ENCODE measurements at places on chromosomes 3 and 15.
A peak's percentile ranks its signal among the peaks of the same experiment; 100 is the strongest.

- no peak for DNase-seq
Observed at GRCh38 chr3:170660139-170660538, 74.3 kb upstream of the SLC7A14 start.

DNA sequence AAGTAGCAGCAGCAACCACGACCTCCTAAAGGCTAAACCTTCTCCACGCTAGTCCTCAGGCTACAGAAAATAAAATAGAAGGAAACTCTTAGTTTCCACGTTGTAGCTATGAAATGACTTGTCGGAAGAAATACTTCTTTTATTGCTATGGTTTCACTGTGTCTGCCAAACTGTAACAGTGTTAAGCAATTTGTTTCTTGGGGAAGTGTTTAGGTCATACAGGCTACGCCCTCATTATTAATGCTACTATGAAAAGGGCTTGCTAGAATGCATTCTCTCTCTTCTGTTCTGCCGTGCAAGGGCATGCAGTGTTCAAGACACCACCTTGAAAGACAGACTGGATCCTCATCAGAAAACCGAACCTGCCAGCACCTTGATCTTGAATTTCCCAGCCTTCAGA lies 462.7 kb downstream of the PLOD2 start:
- DNase-seq, result no peak

DNA sequence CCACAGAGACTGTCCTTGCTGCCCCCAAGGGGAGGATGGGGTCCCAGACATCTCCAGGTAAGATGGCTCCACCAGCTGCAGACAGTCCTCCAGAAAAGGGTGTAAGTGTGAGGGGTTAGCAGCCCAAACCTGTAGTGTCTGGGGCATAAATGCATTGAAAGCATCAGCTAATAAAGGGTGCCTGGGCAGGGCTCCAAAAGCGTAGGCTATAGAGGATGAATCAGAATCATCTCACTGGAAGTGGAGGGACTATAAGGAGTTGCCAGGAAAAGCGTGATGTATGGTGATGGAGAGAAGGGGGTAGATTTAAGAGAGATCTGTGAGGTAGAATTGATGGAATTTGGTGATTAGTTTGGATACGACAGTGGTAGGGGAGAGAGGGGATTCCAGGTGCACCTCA lies 79.9 kb upstream of the ONECUT1 start:
- DNase-seq, result no peak

GRCh38 chr3:185968168-185968567 lies 30.4 kb upstream of the TRA2B start:
- DNase-seq, result no peak

DNA sequence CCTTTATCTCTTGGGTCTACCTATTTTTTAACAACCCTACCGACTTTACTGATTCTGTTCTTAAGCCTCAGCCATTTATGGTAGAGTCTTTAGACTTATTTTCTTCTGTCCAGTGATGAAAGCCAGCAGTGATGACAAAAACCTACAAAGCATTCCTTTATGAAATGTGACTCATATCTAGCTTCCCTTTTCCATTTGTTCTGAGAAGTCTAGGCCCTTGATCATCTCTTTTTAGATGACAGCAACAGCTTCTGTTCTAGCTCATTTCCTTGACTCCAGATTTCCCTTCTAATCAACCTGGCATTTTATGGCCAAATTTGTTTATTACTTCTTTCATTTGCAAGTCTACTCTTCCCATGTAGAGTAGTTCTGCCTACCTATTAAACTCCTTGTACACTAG lies 36.1 kb downstream of the CFAP44 start:
- peak; percentile 61 for DNase-seq

DNA sequence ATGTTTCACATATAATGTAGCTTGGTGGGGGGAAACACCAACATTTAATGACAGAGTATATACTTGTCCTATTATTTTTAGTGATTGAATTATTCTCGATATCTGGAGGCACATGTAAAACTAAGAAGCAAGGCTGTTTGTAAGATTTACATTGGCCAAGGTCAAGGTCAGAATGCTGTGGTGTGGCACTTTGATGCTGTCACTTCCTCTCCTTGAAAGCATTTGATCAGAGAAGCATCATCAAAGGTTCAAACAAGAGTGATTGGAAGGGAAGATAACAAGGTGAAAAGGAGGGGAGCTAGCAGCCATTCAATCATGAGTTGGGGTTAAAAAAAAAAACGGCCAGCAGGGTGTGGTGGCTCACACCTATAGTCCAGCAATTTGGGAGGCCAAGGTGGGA lies 26.4 kb downstream of the RTF1 start:
- no peak for DNase-seq

DNA sequence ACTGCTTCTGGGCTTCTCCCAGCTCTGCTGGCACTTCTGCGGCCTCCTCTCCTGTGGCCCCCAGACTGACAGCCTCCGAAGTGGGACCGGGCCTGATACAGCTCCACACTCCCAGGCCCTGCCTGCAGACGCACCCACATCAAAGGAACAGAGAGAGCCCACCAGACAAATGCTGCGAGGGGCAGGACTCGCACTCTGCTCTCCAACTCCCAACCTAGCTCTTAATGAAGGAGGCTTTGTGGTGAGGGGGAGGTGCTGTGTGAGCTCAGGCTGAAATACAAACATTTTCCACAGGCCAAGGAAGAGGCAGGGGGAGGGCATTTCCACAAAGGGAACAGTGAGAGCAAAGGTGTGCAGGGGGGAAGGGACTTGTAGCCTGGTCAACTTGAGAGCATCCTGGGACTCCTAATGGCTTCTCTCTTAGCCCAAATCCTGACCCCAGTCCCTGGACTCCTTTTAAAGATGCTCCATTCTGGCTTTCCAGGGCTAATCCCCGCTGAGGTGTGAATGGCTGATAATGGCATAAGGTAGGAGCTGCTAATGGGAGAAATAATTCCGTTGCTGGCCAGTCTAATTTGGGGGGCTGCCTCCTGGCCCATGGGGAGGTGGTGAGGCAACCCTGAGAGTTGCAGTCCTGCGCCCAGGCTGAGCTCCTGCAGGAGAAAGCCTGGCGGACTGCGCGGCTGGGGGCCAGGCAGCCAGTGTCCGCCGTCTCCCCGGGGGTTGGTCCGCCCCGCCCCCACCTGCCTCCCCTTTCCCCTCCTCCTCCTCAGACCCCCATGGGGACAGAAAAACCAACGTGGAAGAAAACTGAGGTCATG lies 9.6 kb downstream of the LINGO1 start:
- no peak for DNase-seq

Measured in fibroblast of skin of back (primary cell).